Fibroblast of skin of abdomen (primary cell): ENCODE measurements at places on chromosomes 4 and X.

DNA sequence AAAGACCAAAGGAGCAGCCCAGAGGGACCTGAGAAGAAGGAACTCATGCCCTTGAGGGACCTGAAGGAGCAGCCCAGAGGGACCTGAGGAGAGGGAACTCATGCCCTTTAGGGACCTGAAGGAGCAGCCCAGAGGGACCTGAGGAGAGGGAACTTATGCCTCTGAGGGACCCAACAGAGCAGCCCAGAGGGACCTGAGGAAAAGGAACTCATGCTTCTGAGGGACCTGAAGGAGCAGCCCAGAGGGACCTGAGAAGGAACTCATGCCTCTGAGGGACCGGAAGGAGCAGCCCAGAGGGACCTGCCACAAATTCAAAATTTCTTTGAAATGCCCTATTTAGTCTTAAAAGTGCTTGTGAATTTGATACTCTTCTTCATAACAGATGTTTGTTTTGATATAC is 48.5 kb upstream of the TMEM154 start:
- no peak for DNase-seq

DNA sequence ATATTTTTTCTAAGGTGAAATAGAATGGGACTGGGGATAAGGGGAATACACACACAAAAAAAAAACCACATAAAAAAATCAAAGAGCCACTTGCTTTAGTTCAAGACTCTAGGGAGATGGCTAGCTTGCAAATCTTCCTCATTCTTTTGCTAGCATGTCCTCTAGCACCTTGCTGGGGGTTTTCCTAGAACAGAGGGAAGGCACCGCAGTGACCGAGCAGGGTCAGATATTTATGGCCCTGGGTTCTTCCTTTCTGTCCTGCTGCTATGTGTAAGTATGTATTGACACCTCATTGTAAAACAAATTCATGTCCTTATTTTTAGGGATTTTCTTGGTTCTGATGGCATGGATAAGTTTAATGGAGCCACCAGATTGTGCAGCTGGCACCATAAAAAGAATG is 81.2 kb downstream of the SHISA3 start:
- no peak for DNase-seq

DNA sequence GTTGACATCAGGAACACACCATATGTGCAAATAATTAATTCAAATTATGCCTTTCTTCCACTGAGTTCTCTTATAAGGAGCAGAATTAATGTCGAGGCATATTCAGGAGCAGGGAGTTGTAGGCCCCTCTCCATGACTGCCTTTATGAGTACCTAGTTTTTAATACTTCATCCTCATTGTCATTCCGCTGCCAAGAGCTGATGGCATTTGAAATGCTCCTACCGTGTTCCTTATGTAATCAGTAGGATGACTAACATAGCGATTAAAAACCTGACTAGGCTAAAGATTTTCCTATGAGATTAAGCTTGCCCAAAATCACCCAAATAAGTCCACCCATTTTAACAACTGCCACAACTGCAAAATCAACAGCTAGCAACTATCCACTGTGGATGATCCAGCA is 220.6 kb downstream of the DHX15 start:
- no peak for DNase-seq

- DNase-seq, result no peak
Measured at GRCh38 chr4:162865102-162865501, 301.6 kb downstream of the NAF1 start.

DNA sequence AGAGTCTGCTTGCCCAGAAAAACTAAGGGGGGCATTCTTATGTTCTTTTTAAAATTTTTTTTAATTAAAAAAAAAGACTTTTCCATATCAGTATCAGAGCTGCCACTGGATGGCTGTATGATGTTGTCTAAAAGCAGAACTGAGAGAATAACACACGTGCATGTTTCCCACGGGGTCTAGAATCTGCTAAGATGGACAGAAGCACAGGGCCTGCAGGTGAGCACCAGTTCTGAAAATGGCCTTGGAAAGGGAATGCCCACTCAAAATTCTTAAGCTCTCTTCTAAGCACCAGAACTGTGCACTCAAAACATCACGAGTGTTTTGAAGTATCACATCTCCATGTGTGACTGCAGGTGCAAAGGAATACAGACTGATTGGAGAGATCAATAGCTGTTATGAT is 61.1 kb downstream of the ARAP2 start:
- no peak for DNase-seq

GRCh38 chr4:141376769-141377168 is 156.1 kb downstream of the ZNF330 start:
- DNase-seq, result no peak
